ENCODE measurements at places on chromosomes 11 and 22.
A peak's percentile ranks its signal among the peaks of the same experiment; 100 is the strongest.

DNA sequence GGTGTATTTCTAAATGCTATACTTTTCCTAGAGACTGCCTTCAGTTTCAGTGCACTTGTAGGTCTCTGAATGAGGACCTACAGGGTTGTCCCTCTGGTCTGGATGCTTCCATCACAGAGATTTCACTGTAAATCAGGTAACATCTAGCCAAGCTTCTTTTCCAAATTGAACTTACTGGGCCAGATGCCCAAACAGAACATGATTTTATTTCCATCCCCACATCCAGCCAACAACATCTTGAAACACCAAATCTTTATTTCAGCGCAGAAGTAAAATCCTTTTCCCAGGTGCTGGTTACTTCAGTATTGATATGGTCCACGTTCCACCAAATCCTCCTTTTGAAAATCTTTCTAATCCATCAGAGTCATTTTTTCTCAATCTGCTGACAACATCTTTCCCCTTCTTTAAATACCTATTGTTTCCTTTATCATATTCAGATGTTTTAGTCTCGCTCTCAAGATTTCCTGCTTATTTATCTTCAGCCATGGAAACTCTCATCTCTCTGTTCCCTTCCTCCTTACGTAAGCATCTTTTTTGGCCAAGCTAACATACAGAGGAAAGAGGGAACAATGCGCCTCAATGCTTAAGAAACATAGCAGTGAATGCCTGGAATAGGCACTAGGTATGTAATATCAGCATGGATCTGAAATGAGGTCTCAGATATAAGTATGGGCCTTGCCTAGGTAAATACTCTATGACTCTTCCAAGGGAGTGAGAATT, 201.2 kb upstream of the MTNR1B start:
- no peak for DNase-seq

DNA sequence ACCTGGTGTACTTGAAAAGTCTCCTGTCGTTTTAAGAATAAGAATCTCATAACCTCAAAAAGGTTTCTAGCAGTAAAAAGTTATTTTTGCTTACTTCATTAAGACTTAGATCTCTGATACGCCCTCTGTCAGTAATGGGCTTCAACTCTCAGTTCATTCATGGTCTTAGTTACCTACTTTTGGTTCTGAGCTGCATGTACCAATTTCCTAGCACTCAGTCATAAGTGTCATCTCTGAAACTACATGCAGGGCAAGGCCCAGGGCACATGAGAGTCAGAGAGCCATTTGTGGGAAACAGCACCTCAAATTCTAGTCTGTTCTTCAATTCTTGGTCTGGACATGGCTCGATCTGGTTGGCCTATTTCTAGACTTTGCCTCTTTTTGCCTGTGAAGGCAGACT, 838.4 kb downstream of the FAM181B start:
- no peak for DNase-seq

GRCh38 chr11:72040491-72041363, 39.6 kb downstream of the NUMA1 start:
- DNase-seq, result peak; percentile 79

- no peak for DNase-seq
These were observed 38.1 kb upstream of the CARD18 start for GRCh38 chr11:105177658-105178057.

GRCh38 chr11:11237070-11237832, 115.8 kb downstream of the CSNK2A3 start:
- DNase-seq, result no peak

DNA sequence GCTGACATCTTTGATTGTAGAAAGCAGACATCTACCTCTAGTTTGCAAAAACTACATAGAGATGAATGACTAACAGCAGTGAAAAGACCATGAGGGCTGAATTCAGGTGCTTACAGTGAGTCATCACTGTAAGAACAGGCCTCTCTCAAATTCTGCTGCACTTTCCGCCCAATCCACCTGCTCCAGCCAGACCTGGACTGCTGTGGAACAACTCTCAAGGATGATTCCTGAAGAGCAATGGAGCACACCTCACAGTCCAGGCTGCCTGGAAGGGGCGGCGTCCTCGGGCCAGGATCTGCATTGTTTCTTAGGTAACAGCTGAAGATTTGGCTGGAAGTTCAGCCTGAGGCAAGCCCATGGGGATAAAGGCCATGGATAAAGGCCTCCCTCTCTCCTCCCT, 15.1 kb downstream of the APOL2 start:
- DNase-seq, result no peak

DNA sequence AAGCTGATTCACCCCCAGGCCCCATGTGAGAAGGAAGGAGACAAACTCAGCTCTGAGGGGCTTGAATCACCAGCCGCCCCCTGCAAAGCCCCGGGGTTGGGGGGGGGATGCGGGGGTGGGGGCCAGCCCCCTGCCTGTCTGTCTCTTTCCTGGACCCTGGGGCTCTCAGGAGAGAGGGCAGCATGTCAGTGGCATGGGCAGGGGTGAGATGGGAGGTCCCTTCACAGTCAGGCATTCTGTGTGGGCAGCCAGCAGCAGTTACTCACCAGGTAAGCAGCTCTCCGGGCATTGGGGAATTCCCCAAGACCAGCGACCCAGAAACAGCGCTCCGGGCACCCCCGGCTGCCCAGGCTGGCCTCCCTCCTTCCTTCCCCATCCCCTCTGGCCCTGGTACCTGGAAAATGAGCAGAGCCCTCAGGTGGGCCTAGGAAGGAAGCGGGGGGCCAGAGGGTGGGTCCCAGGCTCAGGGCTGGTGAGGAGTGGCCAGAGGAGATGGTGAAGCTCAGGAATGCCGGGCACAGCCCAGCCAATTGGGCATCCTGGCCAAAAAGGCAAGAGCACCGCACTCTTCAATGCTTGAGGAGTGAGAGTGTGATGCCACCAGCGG, 4.2 kb upstream of the LIF start:
- DNase-seq, result no peak

DNA sequence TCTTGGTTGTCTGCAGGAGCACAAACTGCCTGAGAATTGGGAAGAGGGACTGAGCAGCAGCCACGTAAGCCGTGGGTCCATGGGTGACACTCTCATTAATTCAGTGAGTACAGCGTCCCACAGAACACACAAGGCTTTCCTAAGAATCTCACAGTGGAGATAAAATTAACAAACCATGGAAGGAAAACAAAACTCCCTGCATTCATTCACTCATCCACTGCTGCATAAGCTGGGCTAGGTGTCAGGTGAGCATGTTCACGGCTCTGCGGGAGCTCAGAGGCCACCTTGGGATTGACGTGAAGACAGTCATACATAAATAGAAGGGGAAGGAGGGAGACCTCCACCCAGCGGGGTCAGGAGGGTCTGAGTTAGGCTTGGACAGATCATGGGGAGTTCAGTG, 1442.7 kb downstream of the TBC1D22A start:
- no peak for DNase-seq

GRCh38 chr11:6480299-6480914, 724 bp downstream of the ARFIP2 start:
- no peak for DNase-seq

- DNase-seq, result no peak
These were observed 48.6 kb downstream of the MTNR1B start for GRCh38 chr11:93017821-93018690.

DNA sequence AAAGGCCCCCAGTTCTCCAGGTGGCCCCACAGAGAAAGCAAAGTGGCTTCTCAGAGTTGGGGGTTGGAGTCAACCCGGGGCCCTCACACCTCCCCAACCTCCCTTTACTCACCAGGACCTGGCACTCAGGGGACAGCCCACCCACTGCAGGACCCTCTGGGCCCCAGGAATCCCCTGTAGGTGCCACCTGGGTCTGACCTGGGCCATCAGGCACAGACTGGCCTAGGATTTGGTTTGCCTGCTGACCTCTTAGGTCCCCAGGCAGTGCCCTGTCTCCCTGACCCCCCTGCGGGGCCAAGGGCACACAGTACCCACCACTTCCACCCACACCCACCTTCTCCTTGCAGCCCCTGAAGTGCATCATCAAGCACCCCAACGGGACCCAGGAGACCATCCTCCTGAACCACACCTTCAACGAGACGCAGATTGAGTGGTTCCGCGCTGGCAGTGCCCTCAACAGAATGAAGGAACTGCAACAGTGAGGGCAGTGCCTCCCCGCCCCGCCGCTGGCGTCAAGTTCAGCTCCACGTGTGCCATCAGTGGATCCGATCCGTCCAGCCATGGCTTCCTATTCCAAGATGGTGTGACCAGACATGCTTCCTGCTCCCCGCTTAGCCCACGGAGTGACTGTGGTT, 16.0 kb downstream of the POLR3H start:
- no peak for DNase-seq

DNA sequence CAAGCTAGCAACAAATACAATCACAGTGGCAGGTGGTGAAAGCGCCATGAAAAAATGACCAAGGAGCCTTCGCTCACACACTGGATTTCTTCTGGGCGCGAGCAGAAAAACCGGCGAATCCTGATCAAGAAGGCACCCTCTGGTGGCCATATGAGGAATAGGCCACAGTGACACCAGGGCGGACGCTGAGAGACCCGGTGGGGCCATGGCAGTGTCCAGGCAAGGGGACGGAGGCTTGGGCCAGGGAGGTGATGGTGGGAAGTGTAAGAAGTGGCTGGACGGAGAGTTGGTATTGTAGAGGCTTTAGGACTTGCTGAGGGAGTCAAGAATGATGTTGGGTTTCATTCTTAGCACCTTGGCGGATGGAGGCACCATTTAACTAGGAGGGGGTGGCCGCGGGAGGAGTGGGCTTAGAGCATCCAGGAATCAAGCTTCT, 16.9 kb upstream of the RAC2 start:
- DNase-seq, result peak; percentile 68

DNA sequence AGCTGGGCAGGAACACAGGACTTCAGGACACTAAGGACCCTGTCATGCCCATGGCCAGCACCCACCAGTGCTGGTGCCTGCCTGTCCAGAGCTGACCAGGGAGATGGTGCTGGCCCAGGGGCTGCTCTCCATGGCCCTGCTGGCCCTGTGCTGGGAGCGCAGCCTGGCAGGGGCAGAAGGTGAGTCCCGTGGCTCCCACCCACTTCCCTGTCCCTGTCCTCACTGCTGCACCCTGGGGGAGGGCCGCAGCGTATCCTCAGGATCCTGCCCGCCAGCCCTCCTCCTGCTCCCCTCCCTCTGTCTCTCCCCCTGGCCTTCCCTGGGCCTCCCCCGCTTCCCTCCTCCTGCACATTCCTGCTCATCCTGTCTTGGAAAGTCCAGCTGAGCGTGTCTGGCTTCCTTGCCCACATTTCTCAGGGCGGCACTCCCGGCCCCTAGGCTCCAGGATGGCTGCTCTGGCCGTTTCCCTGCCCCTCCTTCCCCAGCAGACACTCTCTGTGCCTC, 8.7 kb downstream of the CSF2RB start:
- no peak for DNase-seq

DNA sequence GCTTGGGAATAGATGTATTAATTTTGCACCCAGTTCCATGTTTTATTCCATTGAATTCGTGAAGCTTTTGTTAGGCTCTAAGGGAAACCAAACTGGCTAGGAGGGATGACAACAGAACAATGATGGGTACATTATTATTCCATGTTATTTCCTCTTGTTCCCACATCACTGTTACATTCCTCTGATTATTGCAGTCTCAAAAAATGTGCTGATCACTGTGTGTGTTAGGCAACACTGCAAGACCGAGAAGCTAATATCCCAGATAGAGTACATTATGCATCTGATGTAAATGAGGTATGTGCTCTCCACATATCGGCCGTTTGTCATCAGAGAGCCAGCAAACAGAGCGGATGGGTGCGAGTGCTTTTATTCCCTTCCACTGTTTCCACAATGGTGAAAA, 327.9 kb downstream of the SOX6 start:
- DNase-seq, result no peak

- no peak for DNase-seq
These were observed 6.3 kb downstream of the PHF21A start for GRCh38 chr11:46114961-46115360.

- peak; percentile 50 for DNase-seq
These were observed 31.8 kb downstream of the BID start for GRCh38 chr22:17742527-17742902.

DNA sequence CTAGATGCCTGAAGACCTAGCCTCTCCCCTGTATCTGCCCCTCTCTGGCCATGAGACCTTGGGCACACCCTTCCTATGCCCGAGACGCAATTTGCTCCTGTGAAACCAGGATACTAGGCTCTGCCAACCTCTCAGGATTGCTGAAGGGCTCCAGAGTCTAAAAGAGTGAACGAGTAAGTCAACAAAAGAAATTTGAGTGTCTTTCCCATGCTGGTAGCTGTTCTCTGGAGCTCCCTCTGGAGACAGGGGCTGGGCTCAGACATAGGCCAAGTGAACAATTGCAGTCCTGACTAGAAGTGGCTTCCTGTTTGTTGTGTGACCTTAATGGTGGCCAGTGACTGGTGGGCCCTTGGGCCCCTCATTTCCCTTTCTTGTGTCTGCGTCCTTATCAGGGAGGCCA, 189.0 kb upstream of the NARS2 start:
- no peak for DNase-seq

DNA sequence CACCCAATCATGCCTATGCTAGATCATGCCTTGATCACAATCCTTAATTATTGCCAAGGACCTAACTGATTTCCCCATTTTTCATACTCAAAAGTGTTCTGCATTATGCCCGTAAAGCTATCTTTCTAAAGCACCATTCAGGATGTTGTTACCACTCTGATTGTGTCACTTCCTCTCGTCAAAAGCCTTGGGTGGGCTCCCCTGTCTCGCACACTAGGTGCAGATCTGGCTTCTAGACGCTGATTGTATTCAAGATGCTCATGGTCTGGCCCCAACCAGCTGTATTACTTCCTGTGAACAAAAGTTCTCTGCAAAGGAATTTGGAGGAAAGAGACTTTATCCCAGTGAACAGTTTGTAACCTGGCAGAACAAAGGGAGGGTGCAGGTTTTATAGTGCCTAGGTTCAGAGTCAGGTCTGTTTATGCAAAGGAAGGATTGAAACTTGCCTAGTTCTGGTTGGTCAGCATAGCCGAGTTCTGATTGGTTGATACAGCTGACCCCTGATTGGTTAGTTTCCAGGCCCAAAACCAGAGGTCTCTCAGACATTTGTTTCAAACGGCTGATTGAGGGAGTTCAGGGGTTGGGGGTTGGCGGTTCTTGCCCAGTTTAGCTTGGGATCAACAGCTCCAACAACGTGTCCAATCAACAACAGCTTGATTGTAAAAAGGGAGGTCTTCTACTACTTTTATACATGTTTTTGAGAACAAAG, 25.4 kb downstream of the ATG13 start:
- no peak for DNase-seq

Data from CD4-positive, alpha-beta T cell treated with Interleukin-4 for 4 hours (primary cell).